ENCODE measurements at places on chromosomes 2 and 18.

GRCh38 chr2:202479090-202479489 is 103.0 kb downstream of the BMPR2 start:
- no peak for DNase-seq

DNA sequence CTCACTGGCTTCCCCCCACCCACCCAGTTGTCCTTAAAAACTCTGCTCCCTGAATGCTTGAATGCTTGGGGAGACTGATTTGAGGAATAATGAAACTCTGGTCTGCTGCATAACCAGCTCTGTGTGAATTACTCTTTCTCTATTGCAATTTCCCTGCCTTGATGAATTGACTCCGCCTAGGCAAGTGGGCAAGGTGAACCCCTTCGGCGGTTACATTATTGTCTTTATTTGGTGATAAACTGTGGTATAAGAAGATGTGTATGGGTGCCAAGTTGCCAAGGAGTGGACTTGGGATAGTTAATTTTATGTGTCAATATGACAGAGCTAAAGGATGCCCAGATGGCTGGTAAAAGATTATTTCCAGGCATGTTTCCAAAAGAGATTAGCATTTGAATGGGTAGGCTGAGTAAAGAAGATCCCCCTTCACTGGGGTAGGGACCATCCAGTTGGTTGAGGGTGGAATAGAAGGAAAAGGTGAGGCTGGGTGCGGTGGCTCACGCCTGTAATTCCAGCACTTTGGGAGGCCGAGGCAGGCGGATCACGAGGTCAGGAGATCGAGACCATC is 98.5 kb upstream of the HAAO start:
- no peak for DNase-seq

DNA sequence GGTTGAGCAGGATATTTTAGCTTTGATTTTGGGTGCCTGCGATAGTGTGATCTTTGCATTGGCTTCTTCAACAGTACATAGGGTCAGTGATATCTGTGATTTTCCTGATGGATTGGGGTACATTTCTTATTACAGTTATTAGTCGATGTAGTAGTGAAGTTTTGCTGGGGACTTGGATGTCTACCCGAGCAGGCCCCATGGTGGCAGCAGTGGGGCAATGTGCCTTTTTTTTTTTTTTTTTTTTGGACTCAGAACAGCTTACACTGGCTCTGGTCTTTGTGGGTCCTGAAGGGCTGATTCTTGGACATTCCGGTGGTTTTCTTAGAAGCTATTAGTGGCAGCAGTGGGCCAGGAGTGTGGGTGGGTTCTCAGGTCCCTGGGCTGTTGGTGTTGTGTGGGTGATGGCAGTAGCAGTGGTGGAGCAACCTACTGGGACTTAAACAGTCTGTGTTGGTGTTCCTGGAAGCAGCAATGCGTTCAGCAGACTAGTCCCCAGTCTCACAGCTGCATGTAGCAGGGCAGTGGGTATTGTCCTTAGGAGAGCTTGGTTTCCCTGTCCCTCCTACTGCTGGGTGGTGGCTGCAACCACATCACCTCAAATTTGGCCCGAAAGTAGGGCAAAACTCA is 53.7 kb upstream of the SLC4A10 start:
- DNase-seq, result no peak

DNA sequence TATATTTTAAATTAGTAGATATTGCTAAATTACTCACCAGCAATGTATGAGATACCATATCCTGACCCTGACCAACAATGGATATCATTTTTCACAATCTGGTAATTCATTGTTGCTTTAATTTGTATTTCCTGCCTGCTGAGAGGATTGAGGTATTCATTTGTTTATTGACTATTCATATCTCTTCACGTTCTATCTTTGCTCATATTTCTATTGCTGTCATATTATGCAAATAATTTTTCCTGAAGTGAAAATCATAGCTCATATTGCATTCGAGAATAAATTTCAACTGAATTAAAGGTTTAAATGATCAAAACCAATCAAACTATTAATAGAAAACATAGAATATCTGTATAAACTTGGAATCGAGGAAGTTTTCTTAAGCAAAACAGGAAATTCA is 31.0 kb downstream of the INO80D start:
- DNase-seq, result no peak

DNA sequence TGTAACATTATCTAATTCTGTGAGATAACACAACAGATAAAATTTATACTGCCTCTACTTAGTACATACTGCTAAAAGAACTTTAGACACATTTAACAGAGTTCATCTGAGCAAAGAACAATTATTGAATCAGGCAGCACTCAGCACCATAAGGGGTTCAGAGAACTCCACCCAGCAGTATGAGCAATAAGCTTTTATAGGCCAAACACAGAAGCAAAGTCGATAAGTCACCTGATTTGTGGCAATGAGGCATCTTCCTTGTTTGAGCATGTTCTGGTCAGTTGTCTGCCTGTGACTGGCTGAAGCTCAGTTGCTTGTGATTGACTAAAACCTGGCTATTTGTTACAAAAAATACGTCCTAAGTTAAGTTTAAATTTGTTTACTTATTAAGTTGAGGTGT is 746.1 kb upstream of the DDX18 start:
- no peak for DNase-seq

DNA sequence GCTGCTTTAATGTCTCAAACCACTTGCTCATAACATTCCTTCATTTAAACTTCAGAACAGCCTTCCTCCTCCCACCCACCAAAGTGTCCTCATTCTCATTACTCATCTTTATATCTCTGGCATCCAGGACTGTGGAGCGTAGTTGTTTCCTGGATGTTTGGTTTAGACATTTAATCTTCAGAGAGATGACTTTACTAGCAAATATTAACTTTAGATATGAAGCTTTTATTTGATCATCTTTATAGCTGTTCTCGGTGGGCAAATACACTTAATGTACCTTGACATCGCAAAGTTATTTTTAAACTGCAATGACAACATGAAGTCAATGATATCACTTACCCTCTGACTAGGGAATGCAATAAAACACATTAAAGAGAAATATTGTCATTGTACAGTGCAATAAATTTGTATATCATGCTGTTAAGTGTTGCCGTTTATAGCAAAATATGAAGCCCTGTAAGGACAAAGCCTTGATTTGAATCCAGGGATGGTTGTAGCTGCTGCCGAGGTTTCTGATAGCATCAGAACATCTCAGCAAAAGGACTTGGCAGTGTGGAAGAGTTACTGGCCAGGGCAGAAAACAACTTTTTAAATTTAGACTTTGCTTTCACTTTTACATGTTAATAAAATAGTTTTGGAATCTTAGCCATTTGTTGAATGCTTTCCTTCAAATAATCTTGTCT is 4.6 kb upstream of the LAMA3 start:
- DNase-seq, result no peak

DNA sequence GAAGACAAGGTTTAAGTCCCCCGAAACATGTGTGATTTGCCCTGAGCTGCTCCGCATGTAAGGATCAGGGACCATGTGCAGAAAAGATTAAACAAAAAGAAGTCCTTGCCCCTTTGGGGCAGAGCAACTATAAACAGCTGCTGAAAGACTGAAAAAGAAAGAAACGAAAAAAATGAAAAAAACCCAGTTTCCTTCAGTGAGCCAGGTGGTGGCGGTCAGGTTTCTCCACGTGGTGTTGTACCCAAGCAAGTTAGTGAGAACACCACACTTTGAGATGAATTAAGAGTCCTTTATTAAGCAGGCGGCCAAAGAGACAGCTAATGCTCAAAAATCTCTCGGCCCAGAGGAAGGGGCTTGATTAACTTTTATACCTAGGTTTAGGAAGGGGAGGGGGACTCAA is 404.9 kb upstream of the SYT4 start:
- DNase-seq, result no peak

GRCh38 chr2:1676913-1677820 is 67.1 kb downstream of the PXDN start:
- no peak for DNase-seq

DNA sequence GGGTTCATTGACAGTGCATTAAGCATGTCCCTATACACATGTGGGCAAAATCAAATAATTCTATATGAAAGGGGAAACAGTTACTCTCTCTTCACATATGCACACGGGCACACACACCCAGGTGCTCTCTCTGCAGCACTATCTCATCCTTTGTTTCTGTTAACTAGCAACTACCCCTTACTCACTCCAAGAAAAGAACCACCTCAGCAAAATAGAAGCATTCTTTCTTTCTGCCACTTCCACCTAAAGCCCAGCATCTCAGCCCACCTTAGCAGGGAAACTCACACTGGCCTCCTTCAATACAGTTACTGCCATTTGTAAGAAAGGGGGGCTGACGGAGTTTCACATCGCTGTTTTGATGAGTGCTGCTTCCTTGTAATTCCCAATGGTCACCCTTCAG is 216.3 kb upstream of the ID2 start:
- DNase-seq, result no peak

DNA sequence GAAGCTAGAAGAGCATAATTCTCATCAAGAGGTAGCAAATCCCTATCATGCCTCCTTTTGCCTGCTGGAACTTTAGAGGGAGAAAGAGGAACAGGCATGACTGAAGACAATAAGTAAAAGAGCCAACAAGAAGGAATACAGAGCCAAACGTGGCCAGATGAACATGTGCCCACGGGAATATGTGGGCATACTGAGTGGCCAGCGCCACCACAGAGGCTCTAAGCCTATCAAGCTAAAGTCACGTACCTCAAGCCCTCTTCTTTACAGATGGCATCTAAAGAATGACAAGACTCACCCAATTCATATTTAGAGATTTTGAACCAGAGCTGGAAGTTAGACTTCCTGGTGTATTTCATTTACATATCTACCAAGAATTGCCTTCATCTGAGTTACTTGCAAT is 59.9 kb upstream of the ITGA4 start:
- no peak for DNase-seq

Data from hematopoietic multipotent progenitor cell (in vitro differentiated cells).